Left renal pelvis (tissue), 4 donors: ENCODE measurements at places on chromosomes 12 and 14.

- DNase-seq: peak; percentile 26
Observed at GRCh38 chr12:104877103-104877705, 80.9 kb downstream of the SLC41A2 start.

- no peak for DNase-seq
Observed at GRCh38 chr14:88411039-88411438, 25.6 kb downstream of the SPATA7 start.

- no peak for DNase-seq
Observed at GRCh38 chr12:48237162-48237561, 34.1 kb upstream of the OR10AD1 start.

DNA sequence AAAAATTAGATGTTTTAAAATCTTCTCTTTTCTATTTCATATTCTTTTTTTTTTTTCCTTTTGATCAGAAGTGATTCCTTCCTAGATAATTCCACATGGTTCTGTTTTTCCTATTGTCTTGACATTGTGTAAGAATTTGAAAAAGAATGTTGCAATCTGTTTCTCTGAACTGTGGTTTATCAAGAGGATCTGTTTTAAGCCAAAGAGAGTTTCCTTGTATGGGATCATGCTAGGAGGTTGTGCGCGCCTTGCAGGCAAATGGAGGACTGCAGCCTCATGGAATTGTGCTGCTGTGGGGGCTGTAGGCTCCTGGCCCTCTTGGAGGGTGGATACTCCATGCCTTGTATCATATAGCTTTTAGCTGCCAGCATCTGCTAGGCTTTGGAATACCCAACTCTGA lies 43.3 kb upstream of the MBIP start:
- DNase-seq: no peak

GRCh38 chr12:76220980-76221379 lies 127.2 kb downstream of the BBS10 start:
- no peak for DNase-seq

DNA sequence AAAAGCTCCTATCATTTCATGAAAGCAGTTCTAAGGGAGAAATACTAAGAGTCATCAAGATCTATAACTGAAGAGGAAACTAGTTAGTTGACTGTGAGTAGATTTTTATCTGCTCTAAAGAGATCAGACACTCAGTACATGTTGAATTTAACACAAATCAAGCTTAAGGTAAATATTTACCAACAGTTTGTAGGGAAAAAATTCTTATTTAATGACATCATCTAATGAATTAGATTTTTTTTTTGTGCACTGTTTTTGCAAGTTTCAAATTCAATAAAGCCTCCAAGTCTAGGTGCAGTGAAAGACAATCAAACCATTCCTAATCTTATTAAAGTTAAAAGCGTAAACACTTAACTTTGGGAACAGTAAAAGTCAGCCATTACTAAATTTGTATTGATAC lies 93.0 kb upstream of the PRKD1 start:
- DNase-seq: no peak

- no peak for DNase-seq
Observed at GRCh38 chr14:20116748-20117147, 6.2 kb downstream of the OR4K17 start.
